ENCODE measurements at places on chromosomes 5 and 9. TPM values are rescaled to one million over a fixed set of nuclear protein-coding genes. Genes with fewer than 3 reads are reported as not detected.

OR1Q1 gene
- 1.1 TPM for total RNA-seq

RGS14 gene
- 117 TPM for total RNA-seq

WDR38 gene
- total RNA-seq = not detected

SLC36A2 gene
- not detected for total RNA-seq

VPS13A gene
- total RNA-seq = 44.3 TPM

C9orf85 gene
- 8.5 TPM for total RNA-seq

CER1 gene
- not detected for total RNA-seq

LCN10 gene
- 11.0 TPM for total RNA-seq

ADRA1B gene
- total RNA-seq = not detected

REEP5 gene
- total RNA-seq = 35.4 TPM

ZNF484 gene
- total RNA-seq = 19.2 TPM

CDKN2B gene
- not detected for total RNA-seq

FOXD4L5 gene
- total RNA-seq = 0.52 TPM

ZNF79 gene
- 15.2 TPM for total RNA-seq

SEMA4D gene
- 565 TPM for total RNA-seq

MZB1 gene
- 2.5 TPM for total RNA-seq

RABEPK gene
- 13.1 TPM for total RNA-seq

RELL2 gene
- 22.3 TPM for total RNA-seq

MUSK gene
- not detected for total RNA-seq

AK8 gene
- not detected for total RNA-seq
